ENCODE measurements at places on chromosomes 4 and X.

- no peak for DNase-seq
These were observed 374.9 kb downstream of the MAGEB5 start for GRCh38 chrX:26590849-26591248.

- no peak for DNase-seq
These were observed 26.5 kb upstream of the PLCXD1 start for GRCh38 chrX:254630-255215.

GRCh38 chrX:38474543-38474942, 86.8 kb upstream of the TSPAN7 start:
- DNase-seq: no peak

DNA sequence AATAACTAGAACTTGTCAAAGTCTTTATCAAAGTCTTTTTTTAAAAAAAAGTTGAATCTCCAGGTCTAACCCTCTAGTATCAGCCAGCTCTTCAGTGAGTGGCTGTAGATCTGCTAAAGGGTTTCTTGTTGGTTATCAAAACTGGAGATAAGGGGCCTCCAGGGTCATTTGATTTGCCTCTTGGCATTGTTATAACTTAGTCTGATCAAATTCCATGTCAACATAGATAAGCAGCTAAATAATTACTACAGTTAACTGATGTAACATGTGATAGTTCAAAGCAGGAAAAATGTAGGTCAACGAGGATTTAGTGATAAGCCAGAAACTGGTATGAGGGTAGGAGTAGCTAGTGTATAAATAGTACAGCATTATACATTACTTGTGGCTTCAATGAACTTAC, 465.1 kb downstream of the PDHA2 start:
- peak; percentile 9 for DNase-seq

GRCh38 chrX:129043138-129043537, 480.2 kb downstream of the SMARCA1 start:
- no peak for DNase-seq

DNA sequence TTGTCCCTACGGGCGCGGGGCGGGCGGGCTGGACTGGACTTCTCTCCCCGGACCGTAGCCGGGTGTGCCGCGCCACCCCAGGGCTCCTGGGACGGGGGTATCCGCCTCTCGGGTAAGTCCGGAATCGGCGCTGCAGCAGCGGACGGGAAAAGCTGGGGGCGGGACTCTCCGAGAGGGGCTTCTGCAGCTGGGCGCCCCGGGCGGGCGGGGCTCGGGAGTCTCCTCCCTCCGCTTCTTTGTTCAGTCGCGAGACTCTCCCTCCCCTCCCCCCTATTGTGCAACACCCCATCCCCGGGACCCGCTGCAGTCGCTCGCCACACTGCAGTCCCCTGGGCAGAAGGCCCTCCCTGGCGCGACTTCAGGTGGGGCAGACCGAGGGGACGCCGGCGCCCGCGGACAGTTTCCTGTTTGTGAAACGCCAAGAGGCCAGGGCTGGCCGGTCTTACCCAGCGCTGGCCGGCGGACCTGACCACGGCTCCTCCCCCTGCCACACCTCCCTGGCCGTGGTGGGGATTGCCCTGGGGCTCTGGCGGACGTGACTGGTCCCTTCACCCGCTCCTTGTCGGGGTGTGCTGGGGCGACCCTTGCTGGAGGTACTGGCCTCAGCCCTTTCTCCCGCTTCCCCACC, 966 bp downstream of the CCNG2 start:
- DNase-seq: peak; percentile 68

DNA sequence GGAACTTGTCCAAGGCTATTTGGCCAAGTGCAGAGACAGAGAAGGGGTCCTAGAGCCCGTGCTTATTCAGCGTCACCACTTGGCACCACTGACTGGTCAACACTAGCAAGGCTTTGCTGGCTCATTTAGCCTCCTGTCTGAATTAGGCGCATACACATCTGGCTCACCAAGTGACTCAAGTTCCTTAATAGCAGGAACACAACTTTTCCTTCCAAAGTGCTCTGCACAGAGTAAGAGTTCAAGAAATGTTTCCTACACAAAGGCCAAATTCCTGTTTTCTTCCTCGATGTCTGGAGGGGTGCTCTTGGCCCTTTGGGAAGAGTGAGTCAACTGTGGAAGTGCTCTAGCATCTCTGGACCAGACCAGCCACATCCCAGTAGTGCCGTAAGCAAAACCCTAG, 26.8 kb upstream of the CENPU start:
- DNase-seq: no peak

DNA sequence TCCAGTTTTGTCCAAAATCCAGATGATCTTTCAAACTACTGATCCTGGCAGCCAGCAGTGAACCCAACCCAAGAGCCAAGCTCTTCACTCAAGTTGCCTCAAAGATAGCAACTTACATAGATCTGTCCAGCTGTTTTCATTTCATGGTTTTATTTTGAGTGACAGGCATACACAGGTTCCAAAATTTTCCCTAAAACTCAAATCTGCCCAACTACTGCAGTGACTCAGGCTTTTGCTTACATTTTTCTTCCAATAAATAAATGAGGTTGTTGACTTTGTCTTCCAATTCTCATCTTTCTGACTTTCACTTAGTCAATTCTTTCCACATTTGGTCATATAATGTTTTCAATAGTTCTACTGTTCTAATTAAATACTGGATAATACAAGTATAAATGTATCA, 158.8 kb downstream of the TECRL start:
- no peak for DNase-seq

DNA sequence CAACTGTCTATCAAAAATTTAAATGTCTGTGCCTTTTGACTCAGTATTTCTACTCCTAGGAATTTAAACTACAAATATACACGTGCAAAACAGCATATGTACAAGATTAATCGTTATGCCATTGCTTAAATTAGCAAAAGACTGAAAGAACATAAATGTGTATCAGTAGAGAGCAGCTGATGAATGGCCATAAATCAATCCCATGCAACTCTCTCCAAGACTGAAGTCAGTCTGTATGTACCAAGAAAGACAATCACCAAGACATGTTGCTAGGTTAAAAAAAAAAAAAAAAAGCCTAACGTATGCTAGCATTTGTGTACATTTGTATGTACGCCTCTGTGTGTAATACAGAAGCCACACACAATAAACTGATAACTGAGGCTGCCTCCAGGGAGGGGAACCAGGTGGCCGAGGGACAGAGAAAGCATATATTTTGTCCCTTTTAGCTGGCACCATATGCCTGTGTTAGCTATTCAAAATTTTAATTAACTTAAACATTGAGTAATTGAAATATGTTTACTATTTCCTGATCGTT, 130.7 kb downstream of the SH3KBP1 start:
- DNase-seq: no peak

- DNase-seq: no peak
These were observed 122.2 kb downstream of the UBE2K start for GRCh38 chr4:39820186-39820585.

- DNase-seq: no peak
These were observed 103.4 kb downstream of the SHOX start for GRCh38 chrX:733961-734360.

All from retinal pigment epithelial cell (primary cell).